A549 treated with Hydrocortisone at 1 μM for 4 hours (cell line): ENCODE measurements at places on chromosomes 2 and 18. TPM values are rescaled to one million over a fixed set of nuclear protein-coding genes. Genes with fewer than 3 reads are reported as not detected.

HOXD10 gene
- 4.2 to 5.9 TPM (median 5.8 TPM) in 5 replicates for total RNA-seq

SIX3 gene
- total RNA-seq = 1.9 to 2.9 TPM (median 2.8 TPM) in 5 replicates

TUBA3E gene
- 3.0 to 4.6 TPM (median 4.2 TPM) in 5 replicates for total RNA-seq

IAH1 gene
- total RNA-seq = 80.0 to 114 TPM (median 104 TPM) in 5 replicates

UBR3 gene
- 8.0 to 11.8 TPM (median 9.3 TPM) in 5 replicates for total RNA-seq

GPAT2 gene
- total RNA-seq = 0.15 TPM in 1 of 5 replicates, not detected in the others

GALNT13 gene
- 5.9 to 12.4 TPM (median 9.1 TPM) in 5 replicates for total RNA-seq

NCKAP1 gene
- total RNA-seq = 87.8 to 113 TPM (median 105 TPM) in 5 replicates

ZDBF2 gene
- 0.74 to 1.6 TPM (median 1.2 TPM) in 5 replicates for total RNA-seq

MDH1B gene
- total RNA-seq = 1.1 to 2.1 TPM (median 1.6 TPM) in 5 replicates

GREB1L gene
- 2.2 to 6.4 TPM (median 4.7 TPM) in 5 replicates for total RNA-seq
